ENCODE measurements at places on chromosomes 3 and 15.

DNA sequence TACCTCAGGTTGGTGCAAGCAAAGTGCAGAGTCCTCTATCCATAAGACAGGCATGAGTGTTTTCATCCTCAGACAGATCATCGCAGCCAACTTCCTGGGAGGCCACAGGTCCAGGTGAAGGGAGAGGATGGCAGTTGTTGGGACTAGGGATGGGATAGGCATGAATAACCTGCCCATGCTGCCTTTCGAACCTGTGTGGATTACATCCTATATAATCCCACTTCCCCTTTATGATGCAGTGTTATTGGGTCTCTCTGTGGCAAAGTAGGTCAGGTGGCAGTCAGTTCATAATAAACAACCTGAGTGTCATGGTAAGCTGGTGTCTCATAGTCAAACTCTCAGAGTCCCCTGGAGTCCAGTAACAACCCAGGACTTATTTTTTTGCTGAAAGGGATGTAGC is 40.4 kb downstream of the CCR3 start:
- no peak for DNase-seq

- DNase-seq, result no peak
Observed at GRCh38 chr3:65873869-65874268, 164.8 kb downstream of the MAGI1 start.

- DNase-seq, result no peak
Observed at GRCh38 chr15:90654233-90655136, 62.7 kb upstream of the BLM start.

DNA sequence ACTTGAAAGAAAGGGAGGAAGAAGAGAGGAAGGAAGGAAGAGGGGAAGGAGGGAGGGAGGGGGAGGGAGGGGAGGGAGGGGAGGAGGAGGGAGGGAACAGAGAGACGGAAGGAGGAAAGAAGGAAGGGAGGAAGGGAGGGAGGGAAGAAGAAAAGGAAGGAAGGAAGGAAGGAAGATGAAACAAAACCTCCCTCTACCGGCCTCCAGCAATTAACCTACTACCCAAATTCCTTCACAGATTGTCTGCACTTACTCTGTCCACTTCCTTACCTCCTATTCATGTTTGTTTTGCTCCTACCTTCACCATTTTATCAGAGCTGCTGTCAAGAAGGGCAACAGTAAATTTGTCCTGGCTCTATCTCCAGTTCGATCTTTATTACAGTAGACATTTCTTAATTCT is 44.6 kb upstream of the BCL6 start:
- no peak for DNase-seq

DNA sequence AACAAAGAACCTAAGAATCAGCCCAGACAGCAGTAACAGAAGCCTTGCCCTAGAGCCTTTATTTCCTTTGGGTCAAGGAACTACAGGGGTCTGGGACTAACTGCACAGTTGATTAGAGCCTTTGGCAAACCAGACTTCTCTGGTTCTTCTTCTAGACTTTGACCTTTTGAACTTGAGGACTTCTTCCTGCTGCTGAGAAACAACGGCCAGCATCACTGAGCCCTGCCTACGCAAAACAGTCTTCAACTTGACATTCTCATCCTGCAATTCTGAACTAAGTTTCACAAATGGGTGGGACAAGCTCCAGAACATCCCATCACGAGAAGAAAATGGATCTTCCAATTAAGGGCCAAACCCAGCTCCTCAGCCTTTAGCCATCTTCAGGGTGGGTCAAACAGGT is 31.4 kb downstream of the CMTM6 start:
- DNase-seq, result no peak

- no peak for DNase-seq
Observed at GRCh38 chr15:52681441-52681840, 2.3 kb upstream of the ATOSA start.

Measured in HL-60 (cell line).